ENCODE measurements at places on chromosomes 3 and 15. TPM values are rescaled to one million over a fixed set of nuclear protein-coding genes. Genes with fewer than 3 reads are reported as not detected.

Gene ASB14
- not detected for total RNA-seq

GRCh38 chr3:186152889-186153292, 44.0 kb upstream of the ETV5 start:
- no peak for DNase-seq

Gene CGNL1
- 0.35 TPM for total RNA-seq

DNA sequence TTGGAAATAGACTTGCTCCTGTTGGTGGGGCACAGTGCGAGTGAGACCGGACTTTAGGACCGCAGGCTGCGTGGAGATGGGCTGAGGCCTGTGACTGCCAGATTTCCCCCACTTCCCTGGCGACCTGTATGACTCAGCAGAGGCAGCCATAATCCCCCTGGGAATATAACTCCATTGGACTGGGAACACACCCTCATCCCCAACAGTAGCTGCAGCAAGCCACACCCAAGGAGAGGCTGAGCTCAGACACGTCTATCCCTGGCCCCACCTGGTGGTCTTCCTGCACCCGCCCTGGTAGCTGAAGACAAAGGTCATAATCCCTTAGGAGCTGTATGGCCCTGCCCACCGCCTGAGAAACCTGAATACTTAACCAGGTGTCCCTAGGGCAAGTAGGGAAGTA, 42.6 kb downstream of the DZIP1L start:
- no peak for DNase-seq

Gene TNNC1
- not detected for total RNA-seq

GRCh38 chr15:81037952-81038743, 37.4 kb downstream of the TLNRD1 start:
- DNase-seq: no peak

- no peak for DNase-seq
These were observed 46.8 kb downstream of the ST6GAL1 start for GRCh38 chr3:186976837-186977750.

Gene NR1I2
- total RNA-seq: not detected

DNA sequence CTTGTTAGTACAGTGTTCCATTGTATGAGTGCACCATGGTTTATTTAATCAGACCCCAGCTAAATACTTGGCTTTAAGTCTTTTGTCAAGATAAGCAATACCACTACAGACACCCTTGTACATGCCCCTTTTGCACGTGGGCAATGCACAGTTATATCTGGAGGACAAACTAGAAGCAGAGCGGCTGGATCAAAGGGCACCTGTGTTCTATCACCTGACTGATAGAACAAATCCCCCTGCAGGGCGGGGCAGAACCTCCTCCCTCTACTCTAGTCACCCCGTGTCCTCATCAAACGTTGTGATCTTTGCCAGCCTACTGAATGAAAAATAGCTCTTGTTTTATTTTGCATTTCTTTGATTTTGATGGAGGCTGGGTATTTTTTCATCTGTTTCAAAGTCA, 314.9 kb downstream of the TLE3 start:
- no peak for DNase-seq
